Lower lobe of right lung (tissue), 2 donors: ENCODE measurements at places on chromosomes 2 and 18. TPM values are rescaled to one million over a fixed set of nuclear protein-coding genes. Genes with fewer than 3 reads are reported as not detected.

DNA sequence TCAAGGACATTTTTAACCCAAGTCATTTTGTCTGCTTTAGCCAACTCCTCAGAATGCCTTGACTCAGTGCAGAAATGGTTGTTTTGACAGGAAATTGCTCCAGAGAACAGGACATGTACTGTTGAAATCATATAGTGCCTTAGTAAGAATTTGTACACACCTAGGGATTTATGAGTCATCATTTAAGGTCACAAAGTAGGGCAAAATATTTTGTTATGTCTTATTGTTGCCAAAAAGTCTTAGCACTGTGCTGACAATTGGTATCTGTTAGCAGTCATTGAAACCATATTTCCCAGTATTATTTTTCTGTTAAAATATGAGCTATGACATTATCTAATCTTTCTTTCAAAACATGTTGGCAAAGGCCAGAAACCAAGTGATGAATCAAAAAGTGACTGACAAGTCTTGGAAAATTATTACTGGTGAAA, 104.5 kb downstream of the OSBPL6 start:
- no peak for DNase-seq

GRCh38 chr2:20914771-20915170, 91.9 kb upstream of the LDAH start:
- DNase-seq, result no peak

GRCh38 chr2:118763797-118764196, 83.7 kb downstream of the EN1 start:
- DNase-seq, result no peak

GRCh38 chr2:208757364-208757763, 350.8 kb downstream of the PTH2R start:
- no peak for DNase-seq

- DNase-seq, result no peak
Measured at GRCh38 chr2:152390837-152391236, 55.9 kb downstream of the FMNL2 start.

- DNase-seq, result peak; percentile 61
Measured at GRCh38 chr2:46335391-46336282, 38.4 kb downstream of the EPAS1 start.

- no peak for DNase-seq
Measured at GRCh38 chr2:212941361-212941760, 210.1 kb downstream of the IKZF2 start.

DNA sequence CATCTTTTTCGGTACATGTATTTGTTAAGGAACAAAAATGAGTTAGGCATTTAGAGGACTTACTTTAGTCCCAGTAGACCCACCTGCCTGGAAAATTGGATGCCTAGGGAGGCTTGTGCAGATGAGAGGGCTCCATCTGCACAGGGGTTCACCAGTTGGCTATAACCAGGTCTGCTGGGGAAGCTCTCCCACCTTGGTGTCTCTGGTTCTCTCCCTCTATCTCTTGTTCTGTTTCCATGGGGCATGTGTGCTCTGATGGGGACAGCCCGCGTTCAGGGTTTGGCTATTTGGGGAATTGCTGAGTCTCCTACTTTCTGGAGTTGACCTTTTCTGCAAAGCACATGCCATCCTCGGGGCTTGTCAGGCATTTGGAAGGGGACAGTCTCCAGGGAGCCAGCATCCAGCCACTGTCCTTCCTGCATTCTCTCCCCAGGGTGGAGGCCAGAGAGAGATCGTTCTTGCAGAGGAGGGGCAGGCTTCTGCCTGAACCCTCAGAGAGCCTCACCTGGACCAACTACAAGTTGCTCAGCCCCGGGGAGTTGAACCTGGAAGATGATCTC, 157.3 kb downstream of the KLHL29 start:
- no peak for DNase-seq

GRCh38 chr2:71001981-71002570, 7.4 kb upstream of the TEX261 start:
- no peak for DNase-seq

DNA sequence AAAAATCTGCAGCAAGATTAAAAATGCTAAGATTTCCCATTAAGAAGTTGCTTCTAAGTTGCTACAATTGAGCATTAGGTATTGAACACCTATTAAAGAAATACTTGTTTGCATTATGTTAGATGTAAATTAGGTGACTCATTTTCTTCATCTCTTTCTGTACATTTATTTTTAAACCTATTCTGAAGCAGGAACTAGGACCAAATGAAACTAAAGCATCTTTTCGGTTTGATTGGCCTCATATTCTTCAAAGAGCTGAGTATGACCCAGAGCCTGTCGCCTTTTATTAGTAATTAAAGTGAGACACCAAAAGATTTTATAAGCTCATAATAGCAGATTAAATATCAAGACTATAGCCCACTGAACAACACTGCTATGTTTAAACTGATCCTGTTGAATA, 83.4 kb upstream of the ZEB2 start:
- DNase-seq, result no peak

- DNase-seq, result no peak
Measured at GRCh38 chr2:101688261-101688660, 9.2 kb upstream of the MAP4K4 start.

DNA sequence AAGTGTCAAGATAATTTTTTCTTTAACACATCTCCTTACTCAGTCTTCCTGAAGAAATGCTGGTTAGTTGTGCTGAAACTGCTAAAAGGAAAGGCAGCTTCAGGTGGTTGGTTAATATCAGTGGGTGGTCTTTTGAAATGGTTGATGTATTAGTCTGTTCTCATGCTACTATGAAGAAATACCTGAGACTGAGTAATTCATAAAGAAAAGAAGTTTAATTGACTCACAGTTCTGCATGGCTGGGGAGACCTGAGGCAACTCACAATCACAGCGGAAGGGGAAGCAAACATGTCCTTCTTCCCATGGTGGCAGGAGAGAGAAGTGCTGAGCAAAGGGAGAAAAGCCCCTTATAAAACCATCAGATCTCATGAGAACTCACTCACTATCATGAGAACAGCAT, 125.9 kb upstream of the CYRIA start:
- no peak for DNase-seq

DNA sequence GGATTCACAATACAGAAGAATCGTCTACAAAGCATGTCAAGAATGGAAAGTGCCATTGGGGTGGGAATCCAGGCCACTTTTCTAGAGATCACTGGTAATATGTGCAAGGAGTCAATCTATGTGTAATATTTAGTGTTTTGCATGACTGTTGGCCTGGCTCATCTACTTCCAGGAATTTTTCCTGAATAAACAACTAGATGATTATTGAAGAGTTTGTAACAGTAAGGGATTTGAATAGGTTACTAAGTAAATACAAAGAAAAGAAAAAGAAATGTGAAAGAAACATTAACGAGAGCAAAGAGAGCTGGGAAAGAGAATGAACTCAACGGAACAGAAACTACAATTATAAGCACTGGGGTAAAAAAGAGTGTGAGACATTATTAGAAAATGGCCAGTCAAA, 406.0 kb downstream of the TGIF1 start:
- DNase-seq, result no peak

DNA sequence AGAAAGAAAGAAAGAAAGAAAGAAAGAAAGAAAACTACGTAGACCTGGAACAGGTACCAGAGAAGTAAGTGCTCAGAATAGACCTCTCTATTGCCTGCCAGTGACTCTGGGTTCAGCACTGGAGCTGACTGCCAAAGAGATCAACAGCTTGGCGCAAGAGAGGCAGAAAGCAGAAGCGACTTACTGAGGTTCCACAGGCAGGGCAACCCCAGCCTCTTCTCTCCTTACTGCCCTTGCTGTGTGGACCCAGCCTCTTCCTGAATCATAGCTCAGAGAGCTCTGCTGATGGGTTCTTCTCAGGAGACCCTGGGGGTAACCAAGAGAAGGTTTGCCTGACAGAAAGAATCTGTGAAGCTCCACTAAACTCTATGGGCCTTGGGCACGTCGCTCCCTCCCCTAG, 7.1 kb downstream of the CAPN13 start:
- no peak for DNase-seq

- DNase-seq, result no peak
Measured at GRCh38 chr2:38417745-38418689, 40.9 kb upstream of the ATL2 start.

DNA sequence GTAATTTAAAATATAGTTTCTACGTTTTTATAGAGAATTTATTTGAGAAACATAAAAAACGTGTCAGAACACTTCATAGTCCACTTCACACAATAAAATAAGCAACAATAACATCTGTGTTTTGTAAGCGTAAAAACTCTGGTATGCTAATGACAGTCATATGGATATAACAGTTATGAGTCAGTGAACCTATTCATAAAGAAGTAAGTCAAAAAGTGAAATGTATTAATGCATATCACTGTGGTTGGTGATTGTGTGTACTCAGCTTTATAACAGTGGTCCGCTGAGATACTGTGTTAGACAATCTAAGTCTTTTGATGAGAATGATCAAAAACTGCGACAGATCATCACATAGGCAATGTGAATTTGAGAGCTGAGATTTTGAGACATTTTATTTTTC, 153.2 kb downstream of the WDR7 start:
- no peak for DNase-seq

- DNase-seq, result peak; percentile 51
Measured at GRCh38 chr18:39841482-39842365, 2113.3 kb upstream of the PIK3C3 start.

- no peak for DNase-seq
Measured at GRCh38 chr18:73827801-73828200, 319.8 kb downstream of the FBXO15 start.

GRCh38 chr2:180570864-180571263, 409.5 kb upstream of the UBE2E3 start:
- no peak for DNase-seq

GRCh38 chr2:77144772-77145171, 377.4 kb downstream of the LRRTM4 start:
- DNase-seq, result no peak

DNA sequence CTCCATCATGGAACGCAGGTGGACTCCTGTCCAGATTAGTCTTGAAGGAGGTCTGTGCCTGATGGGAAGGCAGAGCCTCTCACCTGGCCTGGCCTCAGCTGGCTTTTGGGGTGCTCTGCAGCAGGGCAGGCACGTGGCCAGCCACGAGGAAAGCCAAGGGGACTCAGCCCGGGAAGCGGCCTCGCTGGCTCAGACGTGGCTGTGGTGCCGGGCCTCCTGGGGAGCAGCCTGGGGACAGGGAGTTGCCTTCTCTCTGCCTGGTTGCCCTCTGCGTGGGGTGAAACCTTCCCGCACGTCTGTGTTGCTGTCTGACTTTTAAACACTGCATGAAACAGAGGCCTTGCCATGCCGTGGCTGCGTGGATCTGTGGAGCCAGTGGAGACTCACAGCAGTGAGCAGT, 45.0 kb downstream of the RTP5 start:
- no peak for DNase-seq

GRCh38 chr2:144364944-144365738, 154.8 kb downstream of the ZEB2 start:
- DNase-seq, result no peak

GRCh38 chr2:190547886-190548285, 13.4 kb upstream of the NEMP2 start:
- no peak for DNase-seq

- DNase-seq, result no peak
Measured at GRCh38 chr18:26863921-26864497, 1.5 kb downstream of the AQP4 start.

DNA sequence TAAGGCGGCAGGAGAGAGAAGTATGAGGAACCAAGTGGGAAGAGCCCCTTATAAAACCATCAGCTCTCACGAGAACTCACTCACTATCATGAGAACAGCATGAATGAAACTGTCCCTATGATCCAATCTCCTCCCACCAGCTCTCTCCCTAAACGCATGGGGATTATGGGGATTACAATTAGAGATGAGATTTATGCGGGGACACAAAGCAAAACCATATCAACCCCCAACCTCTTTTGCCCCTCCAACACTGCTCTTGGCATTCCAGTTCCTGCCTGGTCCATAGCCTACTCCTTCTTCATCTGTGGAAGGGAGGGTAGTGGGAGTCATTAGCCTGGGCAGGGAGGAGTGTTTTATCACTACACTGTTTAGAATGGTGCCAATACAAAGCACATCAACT, 1.4 kb upstream of the EHD3 start:
- DNase-seq, result no peak

DNA sequence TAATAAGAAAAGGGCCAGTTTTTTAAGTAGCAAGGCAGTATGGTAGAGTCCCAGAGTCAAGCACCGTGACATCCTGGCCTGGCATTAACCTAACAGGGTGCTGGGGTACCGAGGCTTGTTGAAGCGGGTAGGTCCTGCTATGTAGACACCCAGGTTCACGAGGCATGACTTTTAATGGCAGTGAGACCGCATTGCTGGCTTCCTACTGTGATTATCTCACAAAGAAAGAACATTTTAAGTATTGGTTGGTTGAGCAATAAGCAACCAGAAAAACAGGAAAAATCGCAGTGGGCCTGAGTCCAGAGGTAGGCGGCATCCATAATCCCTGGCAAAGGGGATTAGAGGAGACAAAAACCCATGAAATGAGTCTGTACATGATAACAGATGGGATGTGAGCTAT, 927.9 kb upstream of the ACVR2A start:
- DNase-seq, result no peak

Gene PRKAG3
- total RNA-seq, result not detected

Gene TSGA10
- 9.9 TPM for total RNA-seq

Gene TUBB8B
- total RNA-seq, result 0.47 TPM

Gene SPP2
- not detected for total RNA-seq

Gene PDE1A
- 5.2 TPM for total RNA-seq

Gene DLX2
- not detected for total RNA-seq

Gene MEP1B
- total RNA-seq, result not detected

Gene CPLX4
- total RNA-seq, result not detected

Gene SLC19A3
- total RNA-seq, result 40.7 TPM

Gene SERPINE2
- total RNA-seq, result 5.6 TPM

Gene VIT
- total RNA-seq, result 4.2 TPM

Gene CAMKMT
- total RNA-seq, result 10.5 TPM
